ENCODE measurements at places on chromosomes 2 and 18. TPM values are rescaled to one million over a fixed set of nuclear protein-coding genes. Genes with fewer than 3 reads are reported as not detected.
A peak's percentile ranks its signal among the peaks of the same experiment; 100 is the strongest.

GRCh38 chr2:45919711-45920111, 268.2 kb downstream of the PRKCE start:
- no peaks in the 10 kb centered on the region for H3K27me3 ChIP-seq
- peaks cover 5% of the 10 kb centered on the region for H3K4me1 ChIP-seq
- no peak overlapping the region for H3K4me3 ChIP-seq
- DNase-seq = no peak
- no peaks in the 10 kb centered on the region for H3K36me3 ChIP-seq

NOSTRIN gene
- not detected for total RNA-seq

ZNF2 gene
- total RNA-seq = 2.9 TPM

DNA sequence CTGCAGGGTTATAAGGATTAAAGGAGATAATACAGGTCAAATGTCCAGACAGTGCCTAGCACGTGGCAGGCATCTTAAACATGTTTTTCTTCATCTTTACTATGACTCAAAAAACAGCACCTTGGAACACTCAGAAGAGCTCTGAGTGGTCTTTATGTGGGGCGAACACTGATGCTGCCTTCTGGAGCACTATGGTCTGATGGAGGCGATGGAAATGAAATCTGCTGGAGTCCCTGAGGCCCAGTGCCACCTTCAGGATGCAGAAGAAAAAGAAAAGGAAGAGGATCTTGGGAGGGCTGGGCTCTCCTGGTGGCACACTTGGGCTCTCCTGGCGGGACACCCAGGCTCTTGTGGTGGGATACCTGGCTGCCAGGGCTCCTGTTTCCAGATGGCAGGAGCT, 171.8 kb downstream of the EIPR1 start:
- no peaks in the 10 kb centered on the region for H3K27me3 ChIP-seq
- peaks cover 14% of the 10 kb centered on the region for H3K36me3 ChIP-seq
- H3K27ac ChIP-seq = no peak overlapping the region
- H3K4me1 ChIP-seq = peaks cover 8% of the 10 kb centered on the region

DNA sequence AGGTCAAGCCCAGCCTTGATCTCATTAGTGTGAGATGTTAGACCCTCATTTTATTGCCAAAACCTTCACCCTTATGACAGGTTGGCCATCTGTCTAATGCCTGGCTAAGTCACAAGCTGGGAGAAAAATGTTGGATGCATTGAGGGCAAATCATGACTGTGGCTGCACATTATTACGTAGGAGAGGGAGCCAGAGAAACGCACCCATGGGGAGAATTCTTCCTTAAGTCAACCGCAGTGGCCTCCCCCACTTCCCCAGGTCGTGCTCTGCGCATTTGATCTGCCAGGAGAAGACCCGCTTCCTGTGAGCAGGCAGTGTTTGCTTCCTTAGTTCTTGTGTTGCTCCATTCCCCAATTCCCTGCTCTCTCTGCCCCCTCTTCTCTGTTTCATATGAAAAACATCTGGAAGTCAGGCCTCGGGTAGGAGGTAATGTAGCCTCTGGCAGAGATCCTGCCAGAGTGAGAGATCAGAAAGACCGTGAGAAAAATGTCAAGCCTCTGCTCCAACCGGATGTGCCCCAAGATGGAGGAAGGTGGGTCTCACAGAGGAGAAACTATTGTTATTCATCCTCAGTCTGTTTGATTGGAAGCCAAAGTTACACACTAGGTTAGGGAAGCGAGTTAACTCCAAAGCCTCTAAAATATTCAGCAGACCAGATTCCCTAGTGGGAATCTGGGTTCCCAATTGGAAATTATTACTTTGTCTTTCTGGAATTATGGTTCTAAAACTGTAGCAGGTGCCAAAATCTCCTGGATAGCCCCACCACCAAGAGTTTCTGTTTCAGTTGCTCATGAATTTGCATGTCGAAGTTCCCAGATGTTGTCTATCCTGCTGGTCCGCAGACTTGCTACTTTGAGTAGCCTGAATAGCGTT, 144.3 kb upstream of the PELI1 start:
- no peak for DNase-seq
- no peak overlapping the region for H3K27ac ChIP-seq
- H3K4me3 ChIP-seq = no peak overlapping the region
- H3K27me3 ChIP-seq = no peaks in the 10 kb centered on the region
- peaks cover 3% of the 10 kb centered on the region for H3K36me3 ChIP-seq

GRCh38 chr2:151374436-151374835, 17.0 kb downstream of the TNFAIP6 start:
- H3K27me3 ChIP-seq = no peaks in the 10 kb centered on the region
- H3K4me1 ChIP-seq = peaks cover 7% of the 10 kb centered on the region
- no peak for DNase-seq
- H3K4me3 ChIP-seq = no peak overlapping the region

- H3K4me1 ChIP-seq = no peaks in the 10 kb centered on the region
- H3K27ac ChIP-seq = no peak overlapping the region
- no peaks in the 10 kb centered on the region for H3K27me3 ChIP-seq
- no peaks in the 10 kb centered on the region for H3K36me3 ChIP-seq
- DNase-seq = no peak
- no peak overlapping the region for H3K4me3 ChIP-seq
Measured at GRCh38 chr2:191500884-191501560, 176.9 kb upstream of the NABP1 start.

ARHGEF33 gene
- total RNA-seq = 0.10 TPM

DNA sequence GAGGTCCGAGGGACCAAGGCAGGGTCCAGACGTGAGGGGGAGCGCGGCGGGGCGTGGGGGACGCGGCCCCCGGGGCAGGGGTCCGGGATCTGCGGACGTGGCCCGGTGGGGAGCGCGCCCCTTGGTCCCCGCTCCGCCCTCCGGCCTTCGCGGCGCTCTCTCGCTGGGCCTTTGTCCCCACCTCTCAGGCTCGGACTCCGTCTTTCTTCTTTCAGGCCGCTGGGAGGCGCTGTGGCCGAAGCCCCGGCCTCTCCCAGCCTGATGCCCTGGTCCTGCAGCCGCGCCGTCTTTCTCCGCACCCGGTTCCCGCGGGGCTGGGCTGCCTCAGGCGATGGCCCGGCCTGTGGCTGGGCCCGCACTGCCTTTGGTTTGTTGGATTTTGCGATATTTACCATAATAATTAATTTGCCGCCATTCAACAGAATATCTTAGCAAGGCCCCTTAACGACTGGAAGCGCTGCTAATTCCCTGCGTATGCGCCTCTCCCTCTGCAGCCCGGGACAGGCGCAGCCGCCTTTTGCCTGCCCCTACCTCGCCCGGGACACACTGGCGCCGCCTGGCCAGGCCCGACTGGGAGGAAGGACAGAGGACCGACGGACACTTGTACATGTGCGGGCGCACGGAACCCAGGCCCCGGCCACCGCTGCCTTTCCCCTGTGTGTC, 10.8 kb downstream of the SIX3 start:
- H3K36me3 ChIP-seq = no peaks in the 10 kb centered on the region
- peaks cover 94% of the 10 kb centered on the region for H3K27me3 ChIP-seq
- DNase-seq = peak; percentile 62
- peak overlapping the region; percentile 56 for H3K4me3 ChIP-seq

PARD3B gene
- 0.49 TPM for total RNA-seq

DNA sequence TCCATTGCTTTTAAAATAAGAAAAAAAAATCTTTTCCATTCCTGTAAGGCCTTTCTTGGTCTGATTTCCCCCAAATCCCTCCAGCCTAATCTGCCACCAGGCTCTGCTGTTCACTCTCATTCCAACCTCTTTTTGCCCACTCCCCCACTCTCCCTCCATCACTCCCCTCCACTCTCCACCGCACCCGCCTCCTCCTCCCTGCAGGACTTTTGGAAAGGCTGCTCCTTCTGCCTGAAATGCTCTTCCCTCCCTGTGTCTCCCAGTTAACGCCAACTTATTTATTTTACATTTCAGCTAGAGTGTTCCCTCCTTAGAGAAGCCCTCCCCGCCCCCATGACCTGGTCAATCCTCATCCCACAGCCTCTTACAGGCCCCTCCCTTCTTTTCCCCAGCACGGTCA, 4.7 kb upstream of the WNT6 start:
- H3K27me3 ChIP-seq = peaks cover 88% of the 10 kb centered on the region
- DNase-seq = no peak
- peaks cover 3% of the 10 kb centered on the region for H3K4me1 ChIP-seq
